Gastrocnemius medialis (tissue), 4 donors: ENCODE measurements at places on chromosomes 2 and 18. TPM values are rescaled to one million over a fixed set of nuclear protein-coding genes. Genes with fewer than 3 reads are reported as not detected.

GRCh38 chr2:60699617-60700016 is 56.5 kb upstream of the PAPOLG start:
- H3K4me1 ChIP-seq, result no peaks in the 10 kb centered on the region
- no peak for DNase-seq
- no peak overlapping the region for H3K27ac ChIP-seq
- no peak overlapping the region for H3K4me3 ChIP-seq
- no peaks in the 10 kb centered on the region for H3K27me3 ChIP-seq
- H3K36me3 ChIP-seq, result no peaks in the 10 kb centered on the region

GRCh38 chr18:79123948-79124347 is 54.8 kb downstream of the ATP9B start:
- H3K4me3 ChIP-seq, result no peak overlapping the region
- no peak overlapping the region for H3K27ac ChIP-seq
- H3K36me3 ChIP-seq, result no peaks in the 10 kb centered on the region
- no peaks in the 10 kb centered on the region for H3K27me3 ChIP-seq

The ANKRD30B gene
- total RNA-seq, result not detected

The SNORC gene
- total RNA-seq, result 4.1 TPM

The TLX2 gene
- not detected for total RNA-seq

The DLX2 gene
- not detected for total RNA-seq
